ENCODE measurements at places on chromosomes 1 and 21.

- DNase-seq, result no peak
Measured at GRCh38 chr1:29504196-29504595, 267.9 kb downstream of the PTPRU start.

DNA sequence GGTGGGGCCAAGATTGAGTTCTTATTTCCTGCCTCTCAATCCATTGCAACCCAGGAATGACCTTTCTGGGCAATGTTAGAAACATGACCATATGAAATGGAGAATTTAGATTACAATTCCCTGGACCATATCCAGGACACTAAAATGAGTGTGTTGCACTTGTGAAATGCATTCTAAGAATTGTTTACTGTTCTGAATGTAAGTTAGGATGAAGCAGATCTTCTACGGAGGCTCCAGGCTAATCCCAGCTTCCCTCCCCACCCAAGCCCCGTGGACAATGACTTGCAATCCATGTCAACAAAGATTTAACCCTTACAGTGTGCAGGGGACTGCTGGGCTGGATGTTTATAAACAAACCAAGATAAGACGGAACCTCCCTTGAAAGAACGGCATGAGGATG lies 31.7 kb upstream of the HAO2 start:
- DNase-seq, result no peak

GRCh38 chr1:170674986-170675385 lies 11.1 kb downstream of the PRRX1 start:
- no peak for DNase-seq

- no peak for DNase-seq
Measured at GRCh38 chr1:241503444-241503843, 16.1 kb downstream of the FH start.

GRCh38 chr1:228494970-228495853 lies 8.0 kb downstream of the RNF187 start:
- no peak for DNase-seq

DNA sequence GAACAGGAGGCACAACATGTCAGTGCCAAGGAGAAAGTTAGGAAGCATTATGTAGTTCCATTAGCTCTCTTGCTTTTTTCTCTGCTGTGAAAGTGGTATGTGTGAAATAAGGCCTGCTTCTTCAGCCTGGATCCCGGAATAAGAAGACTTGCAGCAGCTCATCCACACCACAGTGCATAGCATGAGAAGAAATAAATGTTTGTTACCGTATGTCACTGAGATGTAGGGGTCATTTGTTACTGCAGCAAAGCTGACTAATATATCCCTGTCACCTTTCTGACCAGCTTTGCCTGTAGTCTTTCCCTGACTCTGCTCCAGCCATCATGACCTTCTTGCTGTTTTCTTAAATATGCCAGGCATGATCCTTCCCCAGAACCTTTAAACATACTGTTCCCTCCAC lies 20.5 kb upstream of the MCOLN3 start:
- no peak for DNase-seq

DNA sequence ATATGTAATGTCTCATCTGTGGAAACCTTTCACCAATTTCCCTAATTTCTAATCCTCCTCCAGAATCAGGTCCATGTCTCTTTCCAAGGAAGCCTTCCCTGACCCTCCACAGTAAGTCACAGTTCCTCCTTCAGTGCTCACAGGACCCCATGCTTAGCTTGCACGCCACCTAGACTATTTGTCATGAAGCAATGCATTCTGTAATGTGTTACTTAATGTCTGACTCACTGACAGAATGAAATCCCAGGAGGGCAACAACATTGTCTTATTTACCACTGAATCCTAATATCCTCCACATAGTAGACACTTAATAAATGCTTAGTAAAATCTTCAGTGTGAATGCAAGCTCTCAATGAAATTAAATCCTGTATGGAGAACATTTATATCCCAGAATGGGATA lies 245.9 kb upstream of the PLD5 start:
- no peak for DNase-seq

- no peak for DNase-seq
Measured at GRCh38 chr1:200367841-200368534, 41.8 kb downstream of the ZNF281 start.

DNA sequence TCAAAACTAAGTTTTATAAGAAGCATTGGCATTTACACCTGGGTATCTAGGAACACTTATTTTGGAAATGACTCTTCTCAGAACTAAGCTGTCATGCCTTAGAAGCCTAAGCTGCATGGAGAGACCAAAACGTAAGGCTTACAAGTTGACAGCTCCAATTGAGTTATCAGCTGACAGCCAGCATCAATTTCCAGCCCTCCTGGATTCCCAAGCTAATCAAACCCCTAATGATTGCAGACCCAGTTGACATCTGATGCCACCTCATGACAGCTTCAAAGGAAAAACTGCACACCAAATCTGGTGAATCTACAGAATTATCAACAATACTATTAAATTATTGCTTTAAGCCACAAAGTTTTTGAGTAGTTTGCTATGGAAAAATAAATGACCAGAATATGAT lies 187.6 kb upstream of the PRMT6 start:
- DNase-seq, result no peak

DNA sequence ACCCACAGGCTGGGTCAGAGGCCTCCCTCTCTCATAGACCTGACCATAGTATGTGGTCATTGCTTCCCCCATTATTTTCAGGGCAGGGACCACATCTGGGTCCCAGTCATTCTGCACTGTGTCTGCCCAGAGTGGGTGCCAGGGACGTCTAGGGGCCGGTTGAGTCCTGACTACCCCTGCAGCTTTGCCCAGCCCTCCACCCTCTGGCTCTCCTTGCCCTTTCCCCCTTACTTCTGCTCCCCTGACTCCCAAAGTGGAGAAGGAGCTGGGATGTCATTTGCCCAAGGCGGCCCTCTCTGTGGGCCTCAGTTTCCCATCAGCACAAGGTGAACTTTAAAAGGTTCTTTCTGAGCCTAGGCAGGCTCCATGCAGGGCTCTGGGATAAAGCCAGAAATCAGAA lies 4.3 kb upstream of the TTC22 start:
- DNase-seq, result no peak

GRCh38 chr1:224622831-224623230 lies 6.7 kb downstream of the CNIH3 start:
- no peak for DNase-seq

DNA sequence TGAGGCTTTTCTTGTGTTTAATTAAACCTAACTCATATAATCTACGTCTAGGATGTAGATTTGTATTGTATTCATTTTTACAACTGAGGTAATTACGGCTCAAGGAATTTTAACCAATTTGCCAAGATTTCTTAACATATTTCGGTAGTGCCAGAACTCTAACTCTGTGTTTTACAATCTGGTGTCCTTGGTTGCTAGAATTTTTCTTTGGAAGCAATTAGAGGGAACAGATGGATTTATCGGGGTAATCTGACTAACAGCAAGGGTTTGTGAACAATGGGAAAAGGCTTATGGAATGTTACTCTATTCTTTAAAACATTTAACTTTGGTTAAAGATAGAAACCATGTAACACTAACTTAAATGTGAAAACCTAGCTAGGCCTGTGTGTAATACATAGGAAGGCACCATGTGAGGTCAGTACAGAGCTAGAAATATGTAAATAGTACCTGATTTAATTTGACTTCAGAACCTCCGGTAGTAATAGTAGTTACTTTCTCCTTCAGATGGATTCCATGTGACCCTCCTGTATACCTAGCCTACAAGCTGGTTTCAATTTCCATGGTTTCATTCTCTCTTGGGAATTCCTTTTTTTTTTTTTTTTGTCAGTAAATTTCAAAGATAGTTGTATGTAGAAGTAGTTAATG lies 1.2 kb downstream of the MTF2 start:
- peak; percentile 55 for DNase-seq
